ENCODE measurements at places on chromosomes 1 and 21. TPM values are rescaled to one million over a fixed set of nuclear protein-coding genes. Genes with fewer than 3 reads are reported as not detected.

DNA sequence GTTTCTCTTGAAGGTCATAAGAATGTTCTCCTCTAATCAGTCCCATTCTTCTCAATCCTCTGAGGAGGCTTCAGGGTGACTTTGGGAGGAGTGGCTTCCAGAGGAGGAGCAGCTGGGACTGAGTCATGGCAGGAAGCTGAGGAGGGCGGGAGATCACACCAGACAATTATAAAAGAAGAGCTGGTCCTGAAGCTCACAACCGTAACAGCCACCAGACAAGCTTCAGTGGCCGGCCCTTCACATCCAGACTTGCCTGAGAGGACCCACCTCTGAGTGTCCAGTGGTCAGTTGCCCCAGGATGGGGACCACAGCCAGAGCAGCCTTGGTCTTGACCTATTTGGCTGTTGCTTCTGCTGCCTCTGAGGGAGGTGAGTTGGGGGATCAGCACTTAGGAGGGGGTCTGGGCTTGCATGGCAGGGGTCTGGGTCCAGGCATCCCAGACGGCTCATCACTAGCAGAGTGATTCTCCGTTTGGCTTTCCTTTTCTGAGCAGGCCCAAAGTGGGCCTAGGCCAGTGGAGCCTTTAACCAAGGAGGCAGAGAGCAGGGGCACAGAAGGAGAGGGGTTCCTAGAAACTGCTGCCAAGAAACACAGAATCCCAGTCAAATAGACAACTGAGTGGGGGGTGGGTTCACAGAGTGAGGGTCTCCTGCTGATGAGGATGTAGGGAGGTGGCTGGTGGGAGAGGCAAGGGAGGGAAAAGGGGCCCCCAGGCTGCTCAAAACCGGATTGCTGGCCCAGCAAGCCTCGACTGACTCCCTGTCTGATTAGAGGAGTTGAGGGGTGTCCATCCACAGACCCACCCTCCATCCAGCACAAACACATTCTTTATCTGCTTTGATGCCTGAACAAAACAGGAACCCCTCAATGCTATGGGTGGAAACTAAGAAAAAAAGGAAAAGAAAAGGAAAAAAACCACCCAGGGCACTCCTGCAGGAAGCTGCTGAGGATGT, at the start of gene ECM1:
TSS of gene ECM1 (plus strand) at position 198 of the 953 bp plus-strand sequence. CDS start at position 299, 101 bp downstream.
- no peak for DNase-seq

The DCAF8 gene
- total RNA-seq: 145 TPM

The SLC30A10 gene
- total RNA-seq: 0.25 TPM

DNA sequence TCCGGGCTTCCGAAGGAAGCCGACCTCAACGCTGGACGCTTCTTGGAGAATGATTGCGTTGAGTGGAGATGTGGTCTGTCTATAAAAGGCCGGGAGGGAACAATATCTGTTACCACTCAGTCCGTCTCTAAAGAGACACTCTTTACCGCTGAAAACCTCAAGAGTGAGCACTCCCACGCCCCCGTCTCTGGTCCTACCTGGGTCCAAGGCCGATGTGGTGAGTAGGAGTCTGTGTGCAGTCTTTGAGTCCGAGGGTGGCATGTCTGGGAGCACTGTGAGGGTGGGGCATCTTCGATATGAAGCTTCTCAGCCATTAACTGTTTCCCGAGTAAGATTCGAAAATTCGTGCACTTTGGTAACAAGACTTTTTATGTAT, 576 bp downstream of the ZFP69 start:
- DNase-seq: no peak

The SPRR5 gene
- not detected for total RNA-seq

DNA sequence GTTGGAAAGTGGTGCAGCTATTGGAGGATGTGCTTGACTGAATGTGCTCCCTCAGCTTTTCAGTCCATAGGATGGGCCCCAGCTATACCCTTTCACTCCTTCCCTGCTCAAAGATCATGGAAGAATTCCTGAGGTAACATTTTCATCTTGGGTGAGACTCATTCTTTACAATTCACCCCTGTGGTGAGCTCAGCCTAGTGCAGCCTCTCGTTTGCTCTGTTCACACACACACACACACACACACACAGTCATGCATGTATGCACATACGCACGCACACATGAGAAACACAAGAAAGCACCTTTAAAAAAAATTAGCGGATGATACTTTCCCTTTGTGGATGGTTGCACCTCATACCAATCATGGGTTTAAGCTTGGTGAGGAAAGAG, 25.8 kb downstream of the CCN1 start:
- DNase-seq: no peak

The MPL gene
- not detected for total RNA-seq

GRCh38 chr1:223215026-223215425, 72.0 kb upstream of the TLR5 start:
- DNase-seq: peak; percentile 77

The BTBD19 gene
- 7.9 TPM for total RNA-seq

- DNase-seq: no peak
Measured at GRCh38 chr1:4602462-4603294, 51.7 kb upstream of the AJAP1 start.

DNA sequence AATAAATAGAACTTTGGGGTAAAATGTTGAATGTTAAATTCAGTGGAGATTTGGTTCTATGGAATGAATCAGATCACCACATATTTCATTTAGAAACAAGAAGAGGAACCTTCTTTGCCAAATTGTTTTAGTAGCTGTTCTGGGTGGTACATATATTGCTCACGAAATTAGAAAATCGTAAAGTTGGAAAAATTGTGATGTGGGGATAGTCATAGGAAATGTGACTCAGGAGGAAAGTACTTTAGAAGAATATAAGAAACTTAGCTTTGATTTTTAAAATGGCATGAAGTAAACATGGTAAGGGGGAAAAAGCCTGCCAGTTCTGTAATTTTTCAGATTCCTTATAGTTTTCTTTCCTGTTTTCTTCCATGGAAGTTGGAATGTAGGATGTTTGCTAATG, 27.4 kb downstream of the RRP15 start:
- DNase-seq: no peak

DNA sequence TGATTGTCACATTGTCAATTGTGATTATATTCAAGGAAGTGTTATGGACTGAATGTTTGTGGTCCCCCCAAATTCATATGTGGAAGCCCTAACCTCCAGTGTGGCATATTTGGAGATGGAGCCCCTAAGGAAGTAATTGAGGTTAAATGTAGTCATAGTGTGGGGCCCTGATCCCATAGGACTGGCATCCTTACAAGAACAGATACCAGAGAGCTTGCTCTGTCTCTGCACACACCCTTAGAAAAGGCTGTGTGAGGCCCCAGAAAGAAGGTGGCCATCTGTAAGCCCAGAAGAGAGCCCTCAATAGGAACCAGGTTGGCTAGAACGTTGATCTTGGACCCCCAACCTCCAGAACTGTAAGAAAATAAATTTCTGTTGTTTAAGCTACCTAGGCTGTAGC, 28.1 kb downstream of the VANGL1 start:
- no peak for DNase-seq

DNA sequence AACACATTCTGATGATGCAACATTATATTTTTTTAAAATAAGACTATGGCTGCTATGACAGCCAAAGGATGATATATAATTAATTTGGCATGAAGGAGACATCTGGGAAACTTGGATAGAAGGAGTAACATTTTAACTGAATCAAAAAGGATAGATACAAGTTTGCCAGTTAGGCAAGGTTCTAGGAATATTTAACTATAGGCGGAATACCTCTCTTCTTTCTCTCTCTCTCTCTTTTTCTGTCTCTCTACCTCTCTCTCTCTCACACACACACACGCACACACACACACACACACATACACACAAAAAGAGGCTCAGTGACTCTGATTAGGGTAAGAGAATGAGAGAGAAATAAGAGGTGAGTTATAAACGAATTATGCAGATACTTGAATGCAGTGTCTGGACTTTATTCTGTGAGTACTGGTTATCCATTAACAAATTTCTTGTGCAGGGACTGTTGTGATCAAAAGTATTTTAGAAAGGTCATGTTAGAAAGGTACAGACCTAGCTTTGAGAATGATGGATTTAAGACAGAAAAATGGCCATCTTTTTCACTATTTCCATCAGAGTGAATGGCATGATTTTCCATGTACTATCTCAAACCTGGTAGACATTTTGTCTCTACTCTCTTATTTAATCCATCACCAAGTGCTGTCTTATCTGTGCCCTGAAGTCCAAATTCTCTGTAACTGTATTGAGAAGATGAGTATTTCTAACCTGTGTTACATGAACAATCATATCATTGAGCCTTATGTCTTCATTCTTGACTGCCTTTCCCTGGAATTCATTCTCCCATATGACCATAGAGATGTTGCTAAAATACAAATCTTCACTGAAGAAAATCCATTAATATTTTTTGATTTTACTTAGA, 1106.9 kb upstream of the ADGRL4 start:
- no peak for DNase-seq

- DNase-seq: no peak
Measured at GRCh38 chr1:201480231-201481003, 11.4 kb upstream of the PHLDA3 start.

DNA sequence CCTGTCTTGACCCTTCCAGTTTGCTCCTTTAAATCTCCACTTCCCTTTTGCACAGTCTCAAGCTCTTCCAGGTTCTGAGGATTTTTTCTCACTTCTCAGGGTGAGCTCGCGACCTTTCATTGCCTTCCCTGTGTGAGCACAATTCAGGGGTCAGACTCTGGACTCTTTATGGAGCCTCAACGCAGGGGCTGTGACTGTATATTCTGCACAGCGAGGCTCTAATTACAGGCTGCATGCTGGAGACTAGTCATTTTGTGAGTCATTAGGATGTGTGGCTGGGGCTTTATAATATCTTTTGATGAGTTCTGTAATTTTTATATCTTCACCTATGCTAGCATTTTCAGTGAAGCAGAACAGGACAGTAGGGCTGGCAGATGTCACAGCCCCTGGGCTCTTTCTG, 270.7 kb downstream of the KAZN start:
- DNase-seq: no peak

The CD52 gene
- 8.1 TPM for total RNA-seq

The TCHH gene
- 0.25 TPM for total RNA-seq

DNA sequence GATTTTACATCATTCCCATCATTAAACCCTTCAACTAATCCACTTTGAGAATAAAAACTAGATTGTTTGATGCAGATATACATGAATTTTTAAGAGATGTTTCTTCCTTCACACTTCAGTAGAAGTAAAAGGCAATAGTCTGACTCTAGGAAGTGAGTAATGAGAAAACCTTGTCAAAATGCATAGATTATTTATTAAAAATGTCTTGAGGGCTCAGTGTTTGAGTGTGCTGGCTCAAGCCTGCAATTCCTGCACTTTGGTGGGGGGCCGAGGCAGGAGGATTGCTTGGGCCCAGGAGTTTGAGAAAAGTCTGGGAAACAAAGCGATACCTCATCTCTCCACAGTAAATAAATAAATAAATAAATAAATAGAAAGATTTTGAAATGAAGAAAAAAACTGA, 177.1 kb downstream of the NEGR1 start:
- no peak for DNase-seq

- no peak for DNase-seq
Measured at GRCh38 chr1:93700532-93701469, 19.2 kb upstream of the BCAR3 start.

GRCh38 chr1:23553231-23554126, 5.8 kb downstream of the ID3 start:
- DNase-seq: no peak

- DNase-seq: no peak
Measured at GRCh38 chr1:79599257-79599656, 592.7 kb upstream of the ADGRL4 start.

DNA sequence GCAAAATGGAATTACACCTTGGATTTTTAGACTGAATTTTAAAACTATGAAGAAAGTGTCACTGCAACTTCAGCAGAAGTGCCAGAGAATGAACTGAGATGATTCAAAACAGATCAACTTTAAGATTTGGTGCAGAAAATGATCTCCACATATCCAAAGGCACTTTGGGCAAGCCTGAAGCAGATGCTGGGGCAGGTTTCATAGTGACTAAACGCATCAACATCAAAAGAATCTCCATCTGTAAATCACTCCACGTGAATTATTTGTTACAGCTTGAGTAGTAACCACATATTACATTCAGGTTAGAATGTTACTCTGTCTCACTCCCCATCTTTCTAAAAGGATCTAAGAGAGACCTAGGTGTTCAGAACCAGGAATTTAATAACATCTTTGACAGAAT, 329.0 kb upstream of the ESRRG start:
- DNase-seq: no peak

DNA sequence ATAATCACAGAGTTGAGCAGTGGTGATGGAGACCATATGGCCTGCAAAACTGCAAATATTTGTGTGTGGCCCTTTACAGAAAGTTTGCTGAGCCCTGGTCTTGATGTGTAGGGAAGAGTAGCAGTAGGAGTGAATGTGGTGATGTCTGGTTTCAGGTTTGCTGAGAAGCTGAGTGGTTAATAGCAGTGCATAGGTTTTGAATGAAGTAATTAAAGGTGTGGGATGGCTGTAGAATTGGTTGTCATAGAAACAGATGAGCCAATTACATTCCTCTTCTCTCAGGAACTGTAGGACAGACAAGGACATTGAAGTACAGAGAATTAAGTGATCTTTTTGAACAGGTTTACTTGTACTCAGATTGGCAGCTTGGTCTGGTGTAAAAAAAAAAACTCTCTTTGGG, 37.4 kb downstream of the PRDM2 start:
- DNase-seq: no peak

The RTCA gene
- 14.5 TPM for total RNA-seq

The TNFRSF18 gene
- total RNA-seq: 4.4 TPM

DNA sequence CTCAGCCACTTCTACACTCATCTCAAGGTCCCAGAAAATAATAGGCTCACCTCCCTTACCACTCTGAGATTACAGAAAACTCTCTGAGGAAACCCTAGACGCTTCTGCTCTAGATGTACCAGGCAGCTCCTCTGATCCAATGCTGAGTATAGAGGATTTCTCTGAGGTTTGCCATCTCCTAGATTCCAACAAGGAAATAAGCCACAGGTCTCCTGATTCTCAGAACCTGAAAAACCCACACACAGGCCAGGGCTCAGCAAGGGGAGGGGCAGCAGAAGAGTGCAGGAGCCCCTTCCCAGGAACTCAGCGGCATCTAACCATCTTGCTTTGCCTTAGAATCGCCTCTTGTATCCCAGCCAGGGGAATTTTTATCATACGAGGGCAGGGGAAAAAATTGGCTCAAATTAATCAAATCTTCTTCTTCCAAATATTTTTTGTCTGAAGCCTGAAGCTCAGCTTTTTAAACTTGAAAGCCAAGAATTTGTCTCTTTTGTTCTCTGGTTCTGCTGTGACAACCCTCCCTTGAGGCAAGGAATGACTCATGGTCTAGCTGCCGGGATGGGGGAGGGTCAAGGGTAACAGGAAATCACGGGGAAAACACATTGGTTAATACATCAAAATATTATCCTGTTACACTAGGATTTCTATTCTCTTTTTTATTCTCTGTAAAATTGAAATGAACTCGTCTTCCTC, 30.8 kb downstream of the GORAB start:
- DNase-seq: no peak

GRCh38 chr1:154621875-154622274, 13.9 kb upstream of the ADAR start:
- no peak for DNase-seq

- no peak for DNase-seq
Measured at GRCh38 chr1:19650416-19651140, 6.5 kb downstream of the NBL1 start.

The GPR137B gene
- total RNA-seq: 38.8 TPM

The EEIG2 gene
- total RNA-seq: 11.5 TPM

The CD247 gene
- total RNA-seq: 9.8 TPM
